ENCODE measurements at places on chromosomes 1 and 21.

GRCh38 chr1:234840253-234840652 lies 230.3 kb upstream of the IRF2BP2 start:
- DNase-seq: no peak

- no peak for DNase-seq
Observed at GRCh38 chr21:16034446-16035190, 304.8 kb downstream of the USP25 start.

DNA sequence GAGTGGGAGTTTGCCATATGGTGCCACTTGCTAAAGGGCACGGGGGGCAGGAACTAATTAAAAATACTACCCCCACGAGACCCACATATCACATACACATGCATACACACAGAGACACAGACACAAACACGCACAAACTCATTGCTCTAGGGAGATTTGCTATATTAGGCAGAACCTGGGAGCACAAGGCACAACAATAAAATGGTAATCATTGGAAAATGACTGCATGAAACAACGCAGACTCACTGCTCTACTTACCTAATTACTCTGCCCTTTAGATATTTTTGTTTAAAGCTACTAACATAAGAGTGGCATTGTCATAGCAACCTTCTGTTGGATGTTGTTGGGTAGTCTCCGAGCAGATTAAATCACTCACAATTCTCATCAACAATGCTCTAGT lies 20.3 kb upstream of the RGS4 start:
- DNase-seq: no peak

- no peak for DNase-seq
Observed at GRCh38 chr21:41701749-41702148, 65.1 kb downstream of the RIPK4 start.

DNA sequence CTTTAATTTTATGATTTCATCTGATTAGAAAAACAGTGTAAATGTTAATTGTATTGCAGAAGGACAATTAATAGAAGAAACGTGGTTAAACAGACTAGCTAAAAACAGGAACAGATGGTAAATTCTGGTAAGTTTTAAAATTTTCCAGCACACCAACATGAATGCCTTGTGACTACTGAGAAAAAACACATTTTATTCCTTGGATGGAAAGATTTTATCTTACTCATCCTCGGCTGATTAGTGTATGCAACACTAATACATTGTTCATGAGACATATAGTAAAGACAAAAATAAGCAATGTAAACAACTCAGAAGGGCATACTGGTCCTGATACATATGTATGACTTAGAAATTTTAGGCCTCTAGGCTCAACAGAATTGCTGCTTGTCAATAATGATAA lies 4.9 kb upstream of the AK5 start:
- no peak for DNase-seq

- DNase-seq: no peak
Observed at GRCh38 chr1:65278376-65279069, 30.8 kb upstream of the DNAJC6 start.

DNA sequence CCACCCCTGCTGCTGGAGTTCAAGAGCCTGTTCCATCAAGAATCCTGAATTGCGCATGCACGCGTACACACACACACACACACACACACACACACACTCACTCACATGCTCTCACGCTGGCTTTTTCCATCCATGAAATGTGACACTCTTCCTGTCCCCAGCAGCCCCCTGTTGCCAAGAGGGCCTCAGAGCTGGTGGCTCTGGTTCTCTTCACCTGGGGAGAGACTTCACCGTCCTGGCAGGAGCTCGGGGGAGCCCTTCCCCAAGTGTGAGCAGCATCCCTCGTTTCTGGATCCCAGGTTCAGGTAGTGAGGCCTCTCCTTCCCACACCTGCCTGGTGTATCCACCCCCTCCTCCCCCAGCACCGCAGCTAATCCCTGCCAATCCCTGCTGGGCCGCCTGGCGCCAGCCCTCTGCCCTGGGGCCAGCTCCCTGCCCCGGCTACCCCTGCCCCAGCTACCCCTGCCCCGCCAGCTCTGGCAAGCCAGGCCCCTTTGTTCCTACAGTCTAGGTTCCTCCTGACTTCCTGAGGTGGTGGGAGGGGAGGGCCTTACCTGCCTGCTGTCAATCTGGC lies 9.9 kb downstream of the PLOD1 start:
- DNase-seq: no peak

DNA sequence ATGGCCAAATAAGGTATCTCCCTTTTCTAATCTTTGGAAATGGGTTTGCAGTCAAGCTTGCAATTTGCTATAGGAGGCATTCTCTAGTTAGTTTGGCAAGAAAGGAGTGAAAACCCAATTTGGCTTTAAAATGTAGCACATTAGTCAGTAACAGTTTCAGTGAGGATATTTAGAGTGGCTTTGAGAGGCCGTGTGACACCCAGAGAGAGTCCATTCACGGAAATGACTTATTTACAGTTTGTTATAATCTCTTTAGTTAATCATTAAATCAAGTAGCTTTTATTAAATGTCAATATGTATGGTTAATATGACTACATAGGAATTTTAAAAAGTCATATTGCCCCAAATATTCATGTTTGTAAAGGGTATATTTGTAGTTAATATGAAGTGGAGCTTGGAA lies 9.6 kb downstream of the ZBTB18 start:
- DNase-seq: no peak

- no peak for DNase-seq
Observed at GRCh38 chr1:26046246-26047095, 553 bp upstream of the SLC30A2 start.

DNA sequence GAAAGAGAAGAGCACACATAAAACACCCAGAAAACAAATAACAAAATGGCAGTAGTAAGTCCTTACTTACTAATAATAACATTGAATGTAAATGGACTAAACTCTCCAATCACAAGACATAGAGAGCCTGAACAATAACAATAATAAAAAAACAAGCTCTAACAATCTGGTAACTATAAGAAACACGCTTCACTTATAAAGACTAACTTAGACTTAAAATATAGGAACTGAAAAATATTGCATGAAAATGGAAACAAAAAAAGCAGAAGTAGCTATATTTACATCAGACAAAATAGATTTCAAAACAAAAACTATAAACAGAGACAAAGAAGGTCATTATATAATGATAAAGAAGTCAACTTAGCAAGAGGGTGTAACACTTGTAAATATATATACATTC lies 83.1 kb upstream of the LYPLAL1 start:
- DNase-seq: no peak

DNA sequence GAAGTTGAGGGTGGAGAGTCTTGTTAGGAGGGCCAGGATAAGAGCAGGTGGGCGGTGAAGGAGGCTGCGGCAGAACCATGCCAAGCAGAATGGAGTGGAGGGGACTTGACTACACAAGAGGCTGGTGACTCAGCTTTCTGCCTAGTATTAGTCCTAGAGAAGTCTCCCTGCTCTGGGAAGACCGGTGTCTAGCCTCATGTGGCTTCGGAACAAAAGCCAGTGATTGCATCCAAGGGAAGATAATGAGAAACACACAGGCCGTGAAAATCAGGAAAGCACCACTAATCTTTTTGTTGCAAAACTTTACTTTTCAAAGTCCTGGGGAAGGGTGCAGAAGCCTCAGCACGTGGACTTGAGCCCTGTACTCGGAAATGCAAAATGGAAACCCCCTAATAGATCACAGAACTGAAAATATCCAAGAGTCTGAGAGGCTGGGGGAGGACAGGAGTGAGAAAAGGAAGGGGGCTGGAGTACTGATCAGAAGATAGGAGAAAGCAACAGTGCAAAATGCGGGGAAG lies 31.4 kb downstream of the DDR2 start:
- peak; percentile 75 for DNase-seq

DNA sequence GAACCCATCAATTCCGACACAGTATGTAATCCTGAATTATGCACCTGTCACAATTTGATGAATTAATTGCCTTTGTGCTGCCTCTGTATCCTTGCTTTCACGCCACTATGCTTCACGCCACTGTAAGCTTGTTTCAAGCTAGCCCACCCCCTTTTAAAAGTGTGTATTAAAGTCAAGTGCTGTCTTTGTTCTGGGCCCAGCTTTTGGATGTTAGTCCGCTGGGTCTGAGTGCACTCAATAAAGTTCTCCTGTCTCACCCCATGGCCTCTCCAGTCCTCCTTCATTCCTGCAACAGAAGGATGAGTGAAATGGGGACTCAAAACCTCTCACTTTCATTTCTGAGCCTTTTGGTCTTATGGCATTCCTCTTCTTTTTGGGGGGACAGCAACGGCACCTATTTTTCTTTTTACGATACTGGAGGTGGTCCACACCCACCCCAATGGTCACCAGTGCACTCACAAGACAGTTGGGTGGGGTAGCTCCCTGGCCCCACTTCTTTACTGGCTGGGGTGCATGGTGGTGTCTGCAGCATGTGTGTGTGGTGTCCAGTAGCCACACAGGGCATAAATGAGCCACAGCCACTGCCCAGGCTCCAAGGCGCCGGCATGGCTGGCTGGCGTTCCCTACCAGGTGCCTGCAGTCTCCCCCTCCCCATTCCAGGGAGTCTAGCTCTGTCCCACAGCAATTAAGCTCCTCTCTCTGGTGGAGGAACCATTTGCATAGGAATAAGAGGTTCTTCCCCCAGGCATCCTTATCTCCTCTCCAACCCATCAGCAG lies 1.8 kb downstream of the THEM4 start:
- no peak for DNase-seq

DNA sequence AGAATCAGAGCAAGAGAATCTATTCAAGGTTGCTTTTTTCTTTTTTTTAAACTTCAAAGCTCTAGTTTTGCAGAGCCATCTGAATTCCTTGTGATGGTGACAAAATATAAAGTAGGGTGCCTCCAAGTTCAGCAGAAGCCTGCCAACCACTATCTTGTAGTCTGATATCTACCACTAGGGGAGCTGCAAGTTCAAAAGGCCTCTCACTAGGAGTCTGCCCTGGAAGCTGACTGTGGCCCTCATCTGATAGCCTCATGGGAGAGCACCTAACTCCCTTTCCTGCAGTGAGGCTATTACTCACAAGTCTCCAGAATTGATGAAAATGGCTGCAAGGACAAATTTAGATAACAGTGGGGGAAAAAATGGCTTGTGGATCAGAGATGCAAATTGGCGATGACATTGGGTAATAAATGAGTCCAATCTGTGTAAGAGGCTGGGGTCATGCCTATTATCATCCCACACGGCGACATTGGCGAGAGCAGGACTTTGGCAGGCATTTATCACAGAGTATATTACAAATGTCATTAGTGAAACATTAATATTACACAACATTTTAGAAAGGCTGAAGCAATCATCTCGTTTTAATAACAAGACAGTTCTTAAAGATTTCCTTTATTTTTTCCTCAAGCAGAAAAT lies 10.7 kb upstream of the ZP4 start:
- DNase-seq: no peak

GRCh38 chr1:224182057-224182865 lies 779 bp upstream of the DEGS1 start:
- no peak for DNase-seq

DNA sequence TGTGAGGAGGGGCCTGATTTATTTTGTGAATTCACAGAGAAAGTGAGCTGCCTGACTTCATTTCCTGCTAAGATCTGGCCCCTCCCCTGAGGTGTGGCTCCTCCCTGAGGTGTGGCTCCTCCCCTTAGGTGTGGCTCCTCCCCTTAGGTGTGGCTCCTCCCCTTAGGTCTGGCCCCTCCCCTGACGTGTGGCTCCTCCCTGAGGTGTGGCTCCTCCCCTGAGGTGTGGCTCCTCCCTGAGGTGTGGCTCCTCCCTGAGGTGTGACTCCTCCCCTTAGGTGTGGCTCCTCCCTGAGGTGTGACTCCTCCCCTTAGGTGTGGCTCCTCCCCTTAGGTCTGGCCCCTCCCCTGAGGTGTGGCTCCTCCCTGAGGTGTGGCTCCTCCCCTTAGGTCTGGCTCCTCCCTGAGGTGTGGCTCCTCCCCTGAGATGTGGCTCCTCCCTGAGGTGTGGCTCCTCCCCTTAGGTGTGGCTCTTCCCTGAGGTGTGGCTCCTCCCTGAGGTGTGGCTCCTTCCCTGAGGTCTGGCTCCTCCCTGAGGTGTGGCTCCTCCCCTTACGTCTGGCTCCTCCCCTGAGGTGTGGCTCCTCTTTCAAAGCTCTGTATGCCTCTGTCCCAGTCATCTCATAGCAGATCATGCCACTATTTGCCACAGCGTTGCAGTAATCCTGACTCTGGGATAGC lies 26.9 kb upstream of the LRRC3 start:
- no peak for DNase-seq

DNA sequence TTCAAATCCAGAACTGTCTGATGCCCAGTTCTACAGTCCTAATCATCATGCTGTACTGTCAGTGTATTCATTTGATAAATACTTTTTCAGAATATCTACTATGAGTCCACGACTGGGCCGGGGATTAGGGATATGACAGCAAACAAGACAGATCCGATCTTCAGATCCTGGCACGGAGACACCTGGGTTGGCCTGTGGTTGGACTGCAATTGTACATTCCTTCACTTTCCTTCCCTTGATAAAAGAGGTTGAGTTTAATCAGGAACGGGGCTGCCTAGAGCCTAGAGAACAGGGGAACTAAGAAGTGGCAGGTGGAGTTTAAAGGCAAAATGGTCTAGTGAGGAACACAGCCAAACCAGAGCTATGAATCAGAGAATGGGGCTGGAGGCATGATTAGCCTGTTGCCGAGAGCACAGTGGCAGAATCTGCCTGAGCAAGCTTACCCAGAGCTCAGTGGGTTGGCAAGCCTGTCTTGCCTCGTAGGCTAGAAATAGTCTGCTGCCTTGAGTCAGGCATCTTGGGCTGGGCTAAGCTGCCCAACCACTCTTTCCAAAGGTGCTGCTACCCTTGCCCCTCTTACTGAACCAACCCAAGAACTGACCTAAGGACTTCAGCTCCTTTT lies 38.1 kb upstream of the PTCH2 start:
- peak; percentile 44 for DNase-seq

DNA sequence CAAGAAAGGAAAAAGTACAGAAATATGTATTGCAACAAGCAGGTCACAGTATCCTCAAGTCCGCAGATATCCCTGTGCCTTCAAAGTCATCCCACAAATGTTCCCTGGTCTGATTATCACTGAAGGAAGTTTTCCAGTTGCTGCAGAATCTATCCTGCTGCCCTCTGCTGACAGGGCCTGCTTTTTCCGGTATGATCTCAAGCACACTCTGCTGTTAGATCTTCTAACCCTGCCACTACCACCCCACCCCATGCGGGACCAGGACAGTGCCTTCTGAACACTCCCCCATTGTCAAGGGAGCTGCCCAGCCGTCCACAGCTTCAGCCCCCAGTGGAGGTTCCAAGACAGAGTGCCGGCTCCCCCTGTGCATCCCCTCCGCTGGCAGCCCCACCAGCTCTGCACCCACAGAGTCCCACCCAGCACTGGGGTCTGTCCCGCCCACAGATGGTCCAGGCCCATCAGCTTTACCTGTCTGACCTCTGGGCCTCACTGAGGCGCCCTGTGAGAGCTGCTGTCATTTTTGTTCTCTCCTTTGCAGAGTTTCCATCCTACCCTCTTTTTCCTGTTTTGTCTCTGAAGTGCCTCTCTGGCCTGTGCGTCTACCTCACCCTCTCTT lies 27.9 kb downstream of the FAM163A start:
- no peak for DNase-seq

DNA sequence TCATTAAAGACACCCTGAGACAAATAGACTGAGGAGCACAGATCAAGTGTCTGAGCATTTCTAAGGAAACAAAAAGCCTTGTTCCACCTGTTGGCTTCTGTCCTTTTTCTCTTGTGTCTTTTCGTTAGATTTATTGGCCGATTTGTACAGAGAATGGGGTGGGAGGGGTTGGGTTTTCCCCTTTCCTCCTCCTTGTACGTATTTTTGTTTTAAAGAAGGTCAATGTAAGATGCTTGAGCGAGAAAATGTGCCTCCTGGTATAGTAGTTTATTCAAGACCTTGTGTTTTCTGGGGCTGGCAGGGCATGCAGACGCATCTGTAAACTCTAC lies 1.2 kb downstream of the BCL9 start:
- DNase-seq: no peak

- no peak for DNase-seq
Observed at GRCh38 chr1:17653728-17654351, 101.3 kb upstream of the ACTL8 start.
